ENCODE measurements at places on chromosomes 11 and 22.
A peak's percentile ranks its signal among the peaks of the same experiment; 100 is the strongest.

DNA sequence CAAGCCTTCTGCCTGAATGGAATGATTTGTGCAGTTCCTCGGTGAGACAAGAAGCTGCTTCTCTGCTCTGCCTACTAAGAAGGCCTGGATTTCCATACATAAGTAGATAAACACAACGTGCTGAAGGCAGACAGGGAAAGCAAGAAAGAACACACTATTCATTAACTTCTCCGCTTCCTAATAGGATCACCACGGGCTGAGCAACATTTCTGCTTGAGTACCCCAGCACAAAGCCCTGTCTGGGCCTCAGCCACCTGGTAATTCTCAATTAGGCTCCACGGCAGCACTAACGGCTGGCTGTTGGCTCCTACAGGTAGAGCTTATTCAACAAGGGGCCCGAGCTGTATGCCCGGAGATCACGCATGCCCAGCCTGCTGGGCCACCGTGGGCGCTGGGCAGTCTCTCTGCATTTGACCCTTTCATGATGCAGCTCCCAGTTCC, 1156.6 kb downstream of the TBC1D22A start:
- no peak for DNase-seq

GRCh38 chr22:24106385-24107381, 74.6 kb upstream of the SUSD2 start:
- DNase-seq = peak; percentile 31

DNA sequence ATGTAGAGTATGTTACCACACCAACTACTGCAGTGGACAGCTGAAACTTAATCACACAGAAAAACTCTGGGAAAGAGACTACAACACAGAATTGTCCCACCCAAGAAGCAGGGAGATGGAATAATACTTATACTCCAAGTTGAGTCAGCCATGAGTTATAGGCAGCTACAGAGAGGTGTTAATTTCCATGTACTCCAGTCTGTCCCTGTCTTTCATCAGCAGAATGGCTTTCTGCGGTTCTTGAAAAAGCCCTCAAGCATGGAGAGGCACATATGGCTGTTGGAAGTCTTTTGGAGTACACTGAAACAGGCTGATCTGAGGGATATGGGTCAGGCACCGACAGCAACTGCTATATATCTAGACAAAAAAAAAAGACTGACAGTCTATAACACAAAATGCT, 219.5 kb downstream of the DLG2 start:
- DNase-seq = no peak

DNA sequence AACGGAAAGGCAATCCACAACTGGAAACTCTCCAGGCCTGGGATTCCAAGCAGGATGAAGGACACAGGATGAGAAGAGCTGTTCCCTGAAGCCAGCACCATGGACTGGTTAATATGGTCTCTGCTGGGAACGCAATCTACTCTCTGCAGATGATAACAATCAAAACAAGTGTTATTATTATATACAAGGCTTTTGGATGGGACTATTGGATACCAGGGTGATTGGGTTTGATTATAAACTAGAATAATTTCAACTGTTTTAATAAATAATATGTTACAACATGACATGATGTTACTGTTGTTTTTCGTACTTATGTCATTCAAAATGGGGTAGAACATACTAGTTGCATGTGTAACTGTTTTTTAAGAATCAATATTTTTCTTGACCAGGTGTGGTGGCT, at the start of gene OR52R1:
Gene OR52R1 (minus strand): TSS at position 101 of the 400 bp plus-strand sequence. CDS start 0 bp downstream, at position 101.
- DNase-seq = no peak

- DNase-seq = no peak
Observed at GRCh38 chr11:122197066-122197987, 81.3 kb upstream of the BLID start.

GRCh38 chr22:47816121-47816862, 1053.8 kb downstream of the TBC1D22A start:
- DNase-seq = no peak

DNA sequence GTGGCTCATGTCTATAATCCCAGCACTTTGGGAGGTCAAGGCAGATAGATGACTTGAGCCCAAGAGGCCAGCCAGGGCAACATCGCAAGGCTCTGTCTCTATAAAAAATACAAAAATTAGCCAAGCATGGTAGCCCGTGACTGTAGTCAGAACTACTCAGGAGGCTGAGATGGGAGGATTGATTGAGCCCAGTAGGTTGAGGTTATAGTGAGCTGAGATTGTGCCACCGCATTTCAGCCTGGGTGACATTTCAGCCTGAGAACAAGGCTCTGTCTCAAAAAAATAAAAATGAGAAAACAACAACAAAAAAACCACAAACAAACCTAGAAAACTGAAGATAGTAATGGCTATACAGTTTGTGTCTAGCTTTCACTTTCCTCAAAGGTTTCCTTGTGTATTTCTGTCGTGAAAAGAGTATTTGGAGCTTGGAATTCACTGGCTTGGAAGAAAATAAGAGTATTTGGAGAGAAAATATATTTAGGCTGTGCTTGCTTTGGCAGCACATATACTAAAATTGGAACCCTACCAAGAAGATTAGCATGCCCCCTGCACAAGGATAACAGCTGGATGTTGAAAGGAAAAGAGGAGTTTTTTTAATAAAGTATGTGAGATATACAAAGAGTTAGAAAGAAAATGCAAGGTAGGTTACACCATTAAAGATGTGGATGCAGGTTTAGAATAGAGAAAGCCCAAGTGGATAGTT, 3.9 kb upstream of the BIRC3 start:
- DNase-seq = no peak

DNA sequence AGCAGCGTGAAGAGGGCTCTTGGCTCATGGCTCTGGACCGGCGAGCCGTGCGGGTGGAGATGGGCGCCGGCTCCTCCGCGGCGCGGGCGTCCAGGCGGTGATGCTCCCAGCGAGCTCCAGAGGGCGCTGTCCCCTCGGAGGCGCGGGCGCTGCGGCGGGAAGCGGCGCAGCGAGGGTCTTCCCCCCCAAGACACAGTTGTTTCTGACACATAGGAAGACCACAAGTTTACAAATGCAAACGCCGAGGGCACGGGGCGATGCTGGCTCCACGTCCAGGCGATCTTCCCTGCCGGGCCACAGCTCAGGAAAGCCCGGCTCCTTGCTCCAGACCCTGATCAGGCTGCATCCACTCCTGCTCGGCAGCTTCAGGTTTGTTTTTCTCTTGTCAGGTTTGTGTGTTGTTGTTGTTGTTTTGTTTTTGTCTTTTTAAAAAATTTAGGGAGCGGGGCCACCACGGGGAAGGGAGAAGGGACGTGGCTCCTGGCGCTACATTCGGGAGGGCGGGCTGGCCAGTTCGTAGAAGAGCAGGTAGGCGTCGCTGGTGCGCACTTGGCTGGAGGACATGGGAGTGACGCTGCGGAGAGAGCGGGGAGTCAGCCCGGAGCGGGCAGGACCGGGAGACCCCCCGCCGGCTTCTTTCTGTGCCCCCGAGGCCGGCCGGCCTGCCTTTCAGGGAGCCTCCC, 10.0 kb upstream of the MFRP start:
- peak; percentile 62 for DNase-seq

- no peak for DNase-seq
Observed at GRCh38 chr11:69696749-69697468, 6.9 kb downstream of the FGF19 start.

DNA sequence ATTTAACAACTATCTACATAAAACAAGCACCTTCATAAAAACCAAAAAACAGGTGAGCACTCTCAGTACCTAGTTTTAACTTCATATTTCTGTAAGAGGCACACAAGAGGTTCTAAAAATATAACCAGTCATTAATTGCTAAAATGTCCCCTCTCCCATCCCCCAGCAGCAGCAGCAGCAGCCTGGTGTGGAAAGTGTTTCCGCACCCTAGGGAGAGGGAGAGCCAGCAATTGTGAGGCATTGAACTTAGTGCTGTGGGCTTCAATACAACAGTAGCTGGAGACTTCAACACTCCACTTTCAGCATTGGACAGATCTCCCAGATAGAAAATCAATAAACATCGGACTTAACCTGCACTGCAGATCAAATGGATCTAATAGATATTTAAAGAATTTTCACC, 1158.5 kb downstream of the JRKL start:
- no peak for DNase-seq

- no peak for DNase-seq
Observed at GRCh38 chr22:49205483-49205800, 622.2 kb downstream of the BRD1 start.

GRCh38 chr11:75602951-75603350, 40.9 kb downstream of the SERPINH1 start:
- DNase-seq = no peak

GRCh38 chr11:15333407-15333806, 218.7 kb downstream of the INSC start:
- no peak for DNase-seq

- no peak for DNase-seq
Observed at GRCh38 chr11:16217631-16218030, 138.7 kb downstream of the SOX6 start.

GRCh38 chr11:94840209-94840608, 72.1 kb downstream of the AMOTL1 start:
- DNase-seq = no peak

DNA sequence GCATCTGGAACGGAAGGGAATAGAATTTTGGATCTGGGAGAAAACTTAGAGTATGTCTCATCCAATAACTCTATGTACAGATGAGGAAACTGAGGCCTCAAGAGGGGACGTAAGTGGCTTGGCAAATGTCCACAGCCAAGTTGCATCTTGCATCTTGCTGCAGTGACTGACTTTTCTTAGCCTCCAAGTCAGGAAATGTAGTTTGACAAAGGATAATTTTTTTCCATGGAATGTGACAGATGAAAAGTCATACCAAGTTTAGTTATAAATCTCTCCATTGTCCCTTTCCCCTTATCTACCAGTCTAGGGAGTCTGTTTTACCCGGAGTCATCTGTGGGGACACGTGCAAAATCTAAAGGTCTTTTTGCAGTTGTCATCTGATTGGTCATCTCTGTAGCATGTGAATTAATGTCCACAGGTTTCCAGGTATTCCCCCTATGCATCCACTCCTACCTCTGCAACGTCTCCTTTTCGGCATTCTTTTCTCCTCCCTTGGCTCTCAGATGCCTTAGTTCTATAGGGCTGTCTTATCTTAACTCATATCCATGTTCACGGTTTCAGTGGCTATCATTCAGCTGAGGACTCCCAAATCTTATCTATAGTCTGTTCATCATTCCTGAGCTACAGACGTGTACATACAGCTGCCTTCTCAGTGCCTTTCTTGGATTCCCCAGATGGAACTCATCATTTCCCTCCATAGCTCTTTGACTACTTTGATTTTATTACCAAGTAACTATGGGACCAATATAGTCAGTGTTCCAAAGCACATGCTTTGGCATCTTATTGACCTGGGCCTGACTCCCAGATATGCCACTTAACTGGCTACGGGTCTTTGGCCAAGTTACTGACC, 139.5 kb upstream of the TIMP3 start:
- no peak for DNase-seq

DNA sequence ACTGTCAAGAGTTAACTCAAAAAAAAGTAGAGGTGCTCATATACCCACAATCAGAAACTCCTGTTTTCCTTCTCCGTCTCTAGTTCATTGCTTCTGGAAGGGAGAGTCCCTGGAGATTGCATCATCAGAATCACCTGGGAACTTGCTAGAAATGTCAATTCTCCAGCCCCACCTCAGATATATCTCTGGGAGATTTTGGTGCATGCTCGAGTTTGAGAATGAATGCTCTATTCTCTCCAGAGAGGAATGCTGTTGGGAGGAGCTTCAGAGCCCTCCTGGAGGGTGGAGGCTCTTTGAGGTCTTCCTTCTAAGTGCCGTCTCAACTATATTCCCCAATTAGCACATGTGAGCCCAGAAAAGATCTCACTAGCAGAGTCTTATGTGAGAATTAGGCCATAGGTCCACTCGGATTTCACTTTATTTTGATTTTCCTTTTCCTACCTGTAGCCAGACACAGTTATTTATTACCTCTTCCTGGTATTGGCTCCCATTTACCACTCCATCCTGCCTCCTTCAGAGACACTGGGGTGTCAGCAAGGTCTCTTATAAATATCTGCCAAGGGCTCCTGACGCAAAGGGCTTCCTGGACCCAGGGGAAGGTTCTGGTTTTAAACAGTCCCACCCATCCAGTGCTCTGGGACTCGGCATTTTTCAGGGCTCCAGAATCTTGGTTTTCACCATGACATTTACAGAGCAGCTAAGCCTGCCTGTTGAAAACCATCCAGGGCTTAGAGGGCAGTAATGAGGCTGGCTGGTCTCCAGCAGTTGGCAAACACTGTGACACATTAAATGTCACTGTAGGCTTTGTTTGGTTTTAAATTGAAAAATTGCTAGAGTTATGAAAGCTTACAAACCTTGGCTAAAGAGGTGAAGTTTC, 136.2 kb downstream of the CD44 start:
- DNase-seq = no peak

GRCh38 chr11:81886406-81887075, 847.1 kb downstream of the FAM181B start:
- no peak for DNase-seq

DNA sequence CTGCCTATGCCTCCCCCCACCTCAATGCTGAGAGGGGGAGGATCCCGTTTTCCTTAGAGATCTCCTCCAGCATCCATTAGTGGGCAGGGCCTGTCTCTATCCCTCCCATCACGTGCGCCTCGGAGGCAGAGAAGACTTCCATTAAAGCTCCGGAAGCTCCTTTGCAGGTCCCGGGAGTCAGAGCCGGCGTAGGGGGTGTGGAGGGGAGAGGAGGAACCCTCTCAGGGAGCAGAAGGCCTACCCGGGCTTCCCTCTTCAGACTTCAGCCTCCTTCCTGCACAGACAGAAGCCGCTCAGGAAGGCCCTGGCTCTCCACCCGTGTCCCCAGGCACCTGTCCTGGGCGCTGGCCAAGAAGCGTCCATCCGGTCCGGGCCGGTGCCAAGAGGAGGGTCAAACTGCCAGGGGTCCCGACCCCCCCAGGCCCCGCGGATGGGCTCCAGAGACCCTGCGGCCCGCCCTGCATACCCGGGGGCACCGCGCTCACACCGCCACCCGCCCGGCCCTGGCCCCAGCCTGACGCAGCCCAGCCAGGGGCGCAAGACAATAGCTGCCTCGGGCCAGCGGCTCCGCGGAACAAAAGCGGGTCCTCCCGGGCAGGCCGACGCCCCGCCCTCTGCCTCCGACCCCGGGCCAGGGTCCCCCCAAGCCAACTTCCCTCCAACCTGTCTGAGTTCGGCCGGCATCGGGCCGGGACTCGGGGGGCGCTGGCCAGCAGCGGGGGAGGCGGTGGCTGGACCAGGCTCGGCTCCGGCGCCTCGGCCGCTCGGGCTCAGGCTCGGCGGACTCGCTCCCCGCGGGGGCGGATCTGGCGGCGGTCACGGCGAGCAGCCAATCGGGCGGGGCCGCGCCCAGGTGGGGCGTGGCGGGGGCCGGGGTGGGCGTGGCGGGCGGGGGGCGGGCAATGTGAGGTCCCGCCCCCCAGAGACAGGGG, 29.9 kb downstream of the ARVCF start:
- DNase-seq = peak; percentile 78

- no peak for DNase-seq
Observed at GRCh38 chr11:69674267-69674885, 777 bp downstream of the LTO1 start.

DNA sequence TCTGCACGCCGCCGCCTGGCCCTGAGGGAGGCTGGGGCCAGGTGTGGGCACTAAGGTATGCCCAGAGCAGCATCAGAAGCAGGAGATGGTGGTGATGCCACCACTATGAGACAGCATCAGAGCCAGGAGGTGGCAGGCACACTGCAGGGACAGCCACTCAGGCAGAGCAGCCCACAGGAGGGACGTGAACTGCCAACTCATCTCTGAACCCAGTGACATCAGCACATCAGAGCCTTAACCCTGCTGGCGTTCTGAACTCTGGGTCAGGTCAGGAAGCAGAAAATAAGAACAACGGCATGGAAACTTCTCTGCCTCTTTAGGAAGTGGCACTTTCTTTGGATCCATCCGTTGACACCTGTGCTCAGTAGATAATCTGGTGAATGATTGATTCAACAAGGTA, 14.7 kb upstream of the IFT27 start:
- DNase-seq = no peak
